ENCODE measurements at places on chromosomes 7 and 10. TPM values are rescaled to one million over a fixed set of nuclear protein-coding genes. Genes with fewer than 3 reads are reported as not detected.

Gene FXYD4
- not detected for total RNA-seq

Gene PAPOLB
- not detected for total RNA-seq

Gene TSPAN12
- 3.7 TPM for total RNA-seq

Gene PDK4
- 6.8 TPM for total RNA-seq

Gene KCND2
- 0.30 TPM for total RNA-seq

Gene OPN4
- not detected for total RNA-seq

Gene PNLIPRP3
- 0.03 TPM for total RNA-seq

Gene CNPY1
- total RNA-seq = not detected

Gene MACROH2A2
- 14.7 TPM for total RNA-seq

Gene GIMAP5
- not detected for total RNA-seq

Gene TRPV5
- 0.05 TPM for total RNA-seq

Gene LIPK
- total RNA-seq = not detected

Gene OGDHL
- total RNA-seq = 3.0 TPM

Gene IFT22
- total RNA-seq = 29.0 TPM

Gene CLRN3
- not detected for total RNA-seq

Gene ABCB4
- 3.1 TPM for total RNA-seq
